NCI-H510A (cell line): ENCODE measurements at places on chromosomes 3 and 15.

GRCh38 chr3:180909369-180910127 is 2.9 kb upstream of the FXR1 start:
- no peak for DNase-seq

- DNase-seq, result no peak
Observed at GRCh38 chr3:127237835-127238234, 44.9 kb downstream of the PRR23E start.

GRCh38 chr15:64905119-64905831 is 6.4 kb upstream of the ANKDD1A start:
- no peak for DNase-seq

DNA sequence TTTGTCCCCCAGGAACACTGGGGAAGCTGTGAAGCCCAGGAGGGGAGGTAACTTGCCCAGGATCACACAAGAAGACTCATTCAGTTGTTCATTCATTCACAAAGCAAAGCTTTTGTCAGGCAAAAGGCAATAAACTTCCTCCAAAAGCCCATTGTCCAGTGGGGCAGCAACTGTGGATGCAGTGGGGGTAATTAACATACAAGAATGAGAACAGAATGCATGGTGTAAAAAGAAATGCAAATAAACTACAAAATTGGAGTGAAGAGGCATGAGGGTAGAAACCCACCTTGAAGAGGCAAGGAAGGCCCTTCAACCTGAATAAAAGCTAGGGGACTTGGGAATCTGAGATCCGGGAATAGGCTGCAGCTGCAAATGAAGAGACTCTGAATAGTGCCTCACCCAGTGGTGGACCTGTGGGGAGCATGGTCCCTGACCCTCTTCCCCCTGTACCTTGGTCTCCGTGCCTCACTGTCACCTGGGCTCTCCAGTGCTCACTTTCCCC is 363.6 kb downstream of the CLSTN2 start:
- DNase-seq, result no peak

DNA sequence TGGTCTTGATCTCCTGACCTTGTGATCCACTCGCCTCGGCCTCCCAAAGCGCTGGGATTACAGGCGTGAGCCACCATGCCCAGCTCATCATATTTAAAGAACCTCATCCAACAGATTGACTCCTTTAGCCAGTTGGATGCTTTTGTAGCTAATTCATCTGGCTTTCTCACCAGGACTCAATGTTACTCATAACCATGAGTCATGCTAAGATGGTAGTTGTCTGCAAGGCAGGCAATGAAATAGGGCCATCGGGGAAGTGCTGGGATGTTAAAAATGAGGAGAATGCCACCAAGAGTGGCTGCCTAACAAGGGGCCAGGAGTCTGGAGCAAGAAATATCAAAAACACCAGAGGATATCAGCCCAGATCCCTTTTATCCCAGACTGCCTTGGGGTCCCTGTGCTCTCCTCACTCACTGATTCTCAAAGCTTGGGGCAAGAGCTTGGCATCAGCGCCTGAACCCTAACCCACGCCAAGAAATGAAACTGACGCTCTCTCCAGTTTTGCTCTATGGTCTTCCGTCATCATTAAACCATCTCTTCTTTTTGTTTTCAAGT is 7.4 kb upstream of the PCOLCE2 start:
- no peak for DNase-seq

DNA sequence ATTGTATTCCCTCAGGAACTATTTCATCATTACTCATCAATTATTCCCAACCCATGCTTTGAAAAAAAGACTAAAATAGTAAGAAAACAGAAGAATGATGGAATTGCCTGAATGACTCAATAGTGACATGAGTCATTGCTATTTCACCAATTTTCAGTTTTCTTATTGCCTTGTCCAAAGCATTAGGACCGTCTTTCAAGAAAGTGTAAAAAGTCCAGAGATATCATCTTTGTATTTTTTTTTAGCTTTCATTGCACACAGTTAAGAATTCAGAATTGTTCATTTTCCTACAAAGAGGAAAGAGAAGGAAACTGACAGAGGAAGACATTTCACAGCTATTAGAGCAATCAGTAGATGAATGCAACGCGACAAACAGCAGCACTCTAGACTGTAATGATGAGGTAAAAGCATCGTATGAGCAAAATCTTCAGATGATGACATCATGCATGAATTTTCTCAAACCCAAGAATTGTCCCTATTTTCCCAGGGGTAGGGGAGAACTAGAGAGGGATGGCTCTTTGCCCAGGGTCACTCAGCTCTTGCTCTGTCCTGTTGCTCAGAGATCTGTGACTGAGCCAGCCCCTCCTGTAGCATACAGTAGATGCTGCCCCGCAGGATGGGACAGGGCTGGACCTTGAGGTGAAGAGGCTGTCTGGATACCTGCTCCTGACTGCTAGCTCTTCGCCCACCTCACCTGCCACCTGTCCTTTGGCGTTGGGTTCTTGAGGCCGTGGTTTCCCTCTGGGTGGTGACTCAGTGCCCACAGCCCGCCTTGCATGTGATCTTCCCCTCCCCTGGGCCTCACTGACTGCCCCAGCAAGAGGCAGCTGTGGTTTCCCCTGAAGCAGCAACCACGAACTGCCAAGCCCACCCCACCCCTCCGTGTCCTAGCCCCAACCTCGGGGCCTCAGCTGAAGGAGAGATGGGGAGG is 84.8 kb downstream of the PPCDC start:
- no peak for DNase-seq

GRCh38 chr3:54771050-54771449 is 156.8 kb downstream of the LRTM1 start:
- DNase-seq, result no peak
